CD4-positive, alpha-beta memory T cell (primary cell): ENCODE measurements at places on chromosomes 6 and 20. TPM values are rescaled to one million over a fixed set of nuclear protein-coding genes. Genes with fewer than 3 reads are reported as not detected.

BAG2 gene
- 3.6 TPM for polyA plus RNA-seq

GSTA2 gene
- not detected for polyA plus RNA-seq

MAP3K7 gene
- polyA plus RNA-seq: 24.1 TPM

DNA sequence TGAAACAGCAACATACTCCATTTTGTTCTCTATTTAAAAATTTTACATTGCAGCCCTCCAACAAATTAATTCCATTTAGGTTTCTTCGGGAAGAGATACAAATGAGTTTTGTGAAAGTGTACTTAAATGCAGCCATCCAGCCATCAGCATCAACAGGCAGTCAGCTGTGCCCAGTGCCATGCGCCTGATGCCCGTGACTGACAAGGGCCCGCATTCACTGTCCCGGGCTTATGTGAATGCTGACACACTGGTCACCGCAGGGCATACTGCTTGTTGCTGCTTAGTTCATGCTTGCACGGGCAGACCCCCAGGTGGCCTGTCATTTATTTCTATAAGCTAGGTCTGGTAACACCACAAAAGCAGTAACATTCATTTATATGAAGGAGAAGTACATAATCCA, 224.9 kb upstream of the QKI start:
- no peaks in the 10 kb centered on the region for H3K36me3 ChIP-seq
- H3K27ac ChIP-seq: no peak overlapping the region
- no peak overlapping the region for H3K4me3 ChIP-seq
- no peaks in the 10 kb centered on the region for H3K4me1 ChIP-seq
